ENCODE measurements at places on chromosomes 16 and 17.

DNA sequence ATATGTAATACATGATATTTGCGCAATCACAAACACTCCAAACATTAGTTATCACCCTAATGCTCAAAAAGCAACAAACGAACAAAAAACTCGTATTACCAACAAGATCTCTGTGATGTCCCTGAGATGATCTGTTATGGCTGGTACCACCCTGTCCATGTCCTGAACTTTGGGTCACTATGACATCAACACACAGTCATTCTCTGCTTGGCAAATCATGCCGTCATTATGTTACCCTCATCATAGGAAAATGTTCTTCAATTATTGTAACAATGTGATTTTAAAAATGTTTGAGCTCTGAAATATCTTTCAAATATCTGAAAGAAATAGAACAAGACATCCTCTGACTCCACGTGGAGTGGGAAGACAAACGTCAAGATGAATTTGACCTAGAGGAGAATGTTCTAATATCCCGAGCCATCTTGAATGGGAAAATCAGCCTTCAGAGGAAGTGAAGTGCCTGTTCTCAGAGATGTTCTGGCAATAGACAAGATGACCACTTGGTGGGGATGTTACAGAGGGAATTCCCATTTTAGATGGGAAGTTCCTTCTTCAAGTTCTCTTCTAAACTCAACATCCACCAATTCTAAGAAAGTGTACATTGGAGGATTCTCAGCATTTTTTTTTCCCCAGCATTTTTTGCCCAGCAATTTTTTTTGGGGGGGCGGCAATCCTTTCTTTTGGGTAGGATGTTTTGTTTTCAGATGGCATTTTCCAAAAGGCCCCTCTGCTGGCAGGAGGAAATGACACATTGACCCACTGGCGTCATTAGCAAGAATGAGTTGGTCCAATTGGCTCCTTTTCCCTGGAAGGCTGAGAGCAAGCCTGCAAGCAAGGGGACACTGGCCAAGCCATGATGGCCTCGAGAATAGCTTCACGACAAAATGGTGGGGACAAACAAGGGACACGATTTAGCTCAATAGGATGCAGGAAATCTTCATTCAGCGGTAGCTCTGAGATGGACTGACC, 3.7 kb upstream of the HSD17B2 start:
- peak; percentile 76 for DNase-seq

DNA sequence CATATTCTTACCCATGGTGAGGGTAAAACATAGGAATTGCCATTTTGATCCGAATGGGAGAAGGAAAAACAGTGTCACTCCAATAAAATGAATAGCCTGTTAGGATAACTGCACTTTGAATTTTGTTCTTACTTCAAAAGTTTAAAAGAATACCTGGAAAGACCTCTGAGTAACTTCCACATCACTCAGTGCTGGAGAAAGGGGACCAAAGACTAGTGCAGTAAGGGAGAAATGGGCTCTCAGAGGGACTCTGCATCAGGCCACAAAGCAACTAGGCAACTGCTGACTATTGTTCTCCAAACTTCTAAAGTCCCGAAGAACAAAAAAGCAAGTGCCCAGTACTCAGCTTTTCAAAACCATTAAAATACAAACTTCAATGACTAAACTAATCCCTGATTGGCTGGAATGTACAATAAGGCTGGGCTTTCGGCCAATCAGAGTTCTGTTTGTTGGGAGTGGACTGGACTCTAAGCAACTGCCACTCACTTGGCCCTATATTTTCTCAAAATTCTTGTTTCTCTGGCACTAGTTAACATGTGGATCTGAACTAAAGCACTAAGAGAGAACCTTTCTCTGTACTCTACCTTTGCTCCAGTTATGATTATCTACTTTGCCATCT, 6.2 kb downstream of the DNAJC7 start:
- DNase-seq: peak; percentile 50

GRCh38 chr17:29042679-29043538, at the start of gene PIPOX:
PIPOX (plus strand) TSS chr17:29043141; CDS start chr17:29043226, 85 bp downstream.
- DNase-seq: peak; percentile 69

- no peak for DNase-seq
Observed at GRCh38 chr17:19339341-19339815, 23.1 kb downstream of the B9D1 start.

DNA sequence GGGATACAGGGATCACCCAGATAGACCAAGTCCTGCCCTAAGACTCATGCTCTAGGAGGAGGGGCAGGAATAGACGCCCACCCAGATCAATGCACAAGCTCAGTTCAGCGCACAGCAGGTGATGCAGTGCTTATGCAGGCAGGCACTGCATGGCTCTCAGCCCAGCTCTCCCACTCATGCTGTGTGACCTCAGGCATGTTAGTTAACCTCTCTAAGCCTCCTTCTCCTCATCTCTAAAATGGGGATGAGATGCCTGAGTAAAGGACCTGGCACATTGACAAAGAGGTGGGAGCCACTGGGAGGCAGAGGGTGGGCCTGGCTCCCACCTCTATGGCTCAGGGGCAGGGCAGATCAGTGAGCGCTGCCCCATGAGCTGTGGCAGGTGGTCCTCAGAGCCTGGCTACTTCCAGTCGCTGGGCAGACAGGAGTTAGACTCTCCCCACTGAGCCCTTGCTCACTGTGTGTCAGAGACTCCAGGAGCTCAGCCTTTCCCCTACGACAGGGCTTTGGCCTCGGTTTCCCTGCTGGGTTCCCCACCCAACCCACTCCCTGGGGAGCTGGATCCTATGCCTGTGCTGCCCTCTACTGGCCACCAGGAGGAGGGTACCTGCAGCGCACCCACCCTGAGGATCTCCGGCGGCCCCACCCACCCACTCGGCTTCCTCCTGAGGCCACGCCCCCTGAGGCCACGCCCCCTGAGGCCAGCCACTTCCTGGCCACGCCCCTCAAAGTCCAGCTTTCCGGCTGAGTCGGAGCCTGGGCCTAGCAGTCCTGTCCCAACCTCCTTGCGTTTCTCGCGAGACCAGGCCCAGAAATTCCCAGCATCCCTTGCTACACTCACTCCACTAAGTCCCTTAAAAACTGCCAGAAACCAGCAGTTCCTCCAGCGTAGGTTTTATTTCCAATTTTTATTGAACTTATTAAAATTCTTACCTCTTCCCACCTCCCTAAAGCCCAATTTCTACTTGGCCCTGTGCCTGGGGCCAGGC, 196.1 kb downstream of the GSG1L start:
- peak; percentile 31 for DNase-seq

DNA sequence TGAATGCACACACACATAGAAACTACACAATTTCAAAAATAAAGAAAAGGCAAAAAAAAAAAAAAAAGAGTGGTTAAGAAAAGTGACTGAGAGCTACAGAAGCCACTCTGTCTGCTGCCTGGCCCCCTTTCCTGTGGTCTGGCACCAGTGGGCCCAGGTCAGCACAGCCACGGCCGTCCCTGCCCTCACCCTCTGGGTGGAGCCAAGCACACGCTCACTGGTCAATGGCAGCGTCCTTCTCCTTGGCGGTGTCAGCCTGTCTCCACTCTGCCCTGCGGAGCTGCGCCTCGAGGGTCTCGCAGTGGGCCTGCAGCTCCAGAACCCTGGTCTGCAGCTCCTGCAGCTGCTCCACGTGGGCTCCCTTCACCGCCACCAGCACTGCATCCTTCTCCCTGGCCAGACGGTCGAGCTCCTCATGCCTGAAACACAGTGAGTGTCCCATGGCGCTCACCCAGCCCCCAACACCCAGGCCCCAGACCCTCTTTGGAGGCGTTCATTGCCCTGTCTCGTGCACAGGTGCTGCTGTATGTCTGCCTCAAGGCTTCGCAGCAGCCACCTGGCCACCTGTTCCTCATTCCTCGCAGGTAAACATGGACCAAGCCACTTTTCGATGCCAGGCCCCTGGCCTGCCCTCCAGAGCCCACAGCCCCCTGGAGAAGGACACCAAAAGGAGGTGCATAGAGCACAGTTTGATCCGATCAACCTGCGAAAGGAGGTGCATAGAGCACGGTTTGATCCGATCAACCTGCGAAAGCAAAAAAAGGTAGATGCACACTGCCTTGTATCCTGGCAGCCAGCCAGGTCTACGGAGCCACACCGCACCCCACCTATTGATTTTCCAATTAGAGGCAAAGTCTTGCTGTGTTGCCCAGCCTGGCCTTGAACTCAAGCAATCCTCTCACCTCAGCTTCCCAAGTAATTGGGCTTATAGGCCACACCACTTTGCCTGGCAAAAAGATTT, 24.4 kb downstream of the CCDC57 start:
- DNase-seq: no peak

DNA sequence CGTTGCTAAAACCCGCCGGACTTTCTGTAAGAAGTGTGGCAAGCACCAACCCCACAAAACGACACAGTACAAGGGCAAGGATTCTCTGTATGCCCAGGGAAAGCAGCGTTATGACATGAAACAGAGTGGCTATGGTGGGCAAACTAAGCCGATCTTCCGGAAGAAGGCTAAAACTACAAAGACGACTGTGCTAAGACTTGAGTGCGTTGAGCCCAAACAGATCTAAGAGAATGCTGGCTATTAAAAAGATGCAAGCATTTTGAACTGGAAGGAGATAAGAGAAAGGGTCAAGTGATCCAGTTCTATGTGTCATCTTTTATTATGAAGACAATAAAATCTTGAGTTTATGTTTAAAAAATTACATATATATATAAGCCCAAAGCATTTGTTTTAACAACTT, 20.3 kb downstream of the HELZ start:
- no peak for DNase-seq

DNA sequence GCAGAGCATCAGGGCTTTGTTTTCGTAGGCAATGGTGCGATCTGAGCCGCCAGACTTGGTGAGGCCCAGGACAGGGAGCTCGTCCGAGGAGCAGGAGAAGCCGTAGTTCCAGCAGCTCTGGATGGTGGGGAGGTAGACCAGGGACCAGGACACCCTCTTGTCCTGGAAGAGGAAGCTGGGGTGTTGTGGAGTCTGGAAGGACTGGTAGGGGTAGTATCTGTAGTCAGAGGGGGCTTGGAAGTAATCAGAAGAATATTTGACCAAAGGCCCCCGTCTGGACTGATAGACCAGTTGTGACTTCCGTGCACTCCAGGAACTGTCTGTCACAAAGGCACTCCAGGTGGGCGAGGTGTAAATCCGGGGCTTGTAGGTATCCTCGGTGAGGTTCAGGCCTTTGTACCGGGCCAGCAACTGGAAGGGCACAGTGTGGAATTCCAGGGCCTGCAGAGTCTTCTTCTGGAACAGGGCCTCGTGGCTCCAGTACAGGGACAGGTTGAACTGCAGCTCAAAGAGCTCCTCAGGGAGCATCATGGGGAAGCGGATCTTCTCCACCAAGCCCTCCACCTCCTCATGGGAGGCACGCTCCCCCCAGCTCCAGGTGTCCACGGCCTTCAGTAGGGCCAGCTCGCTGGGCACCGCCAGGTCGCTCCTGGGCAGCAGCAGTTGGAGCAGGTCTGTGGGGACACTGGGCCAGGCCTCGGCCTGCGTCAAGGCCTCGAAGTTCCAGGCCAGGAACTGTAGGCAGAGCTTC, 7.8 kb downstream of the LGALS3BP start:
- no peak for DNase-seq

DNA sequence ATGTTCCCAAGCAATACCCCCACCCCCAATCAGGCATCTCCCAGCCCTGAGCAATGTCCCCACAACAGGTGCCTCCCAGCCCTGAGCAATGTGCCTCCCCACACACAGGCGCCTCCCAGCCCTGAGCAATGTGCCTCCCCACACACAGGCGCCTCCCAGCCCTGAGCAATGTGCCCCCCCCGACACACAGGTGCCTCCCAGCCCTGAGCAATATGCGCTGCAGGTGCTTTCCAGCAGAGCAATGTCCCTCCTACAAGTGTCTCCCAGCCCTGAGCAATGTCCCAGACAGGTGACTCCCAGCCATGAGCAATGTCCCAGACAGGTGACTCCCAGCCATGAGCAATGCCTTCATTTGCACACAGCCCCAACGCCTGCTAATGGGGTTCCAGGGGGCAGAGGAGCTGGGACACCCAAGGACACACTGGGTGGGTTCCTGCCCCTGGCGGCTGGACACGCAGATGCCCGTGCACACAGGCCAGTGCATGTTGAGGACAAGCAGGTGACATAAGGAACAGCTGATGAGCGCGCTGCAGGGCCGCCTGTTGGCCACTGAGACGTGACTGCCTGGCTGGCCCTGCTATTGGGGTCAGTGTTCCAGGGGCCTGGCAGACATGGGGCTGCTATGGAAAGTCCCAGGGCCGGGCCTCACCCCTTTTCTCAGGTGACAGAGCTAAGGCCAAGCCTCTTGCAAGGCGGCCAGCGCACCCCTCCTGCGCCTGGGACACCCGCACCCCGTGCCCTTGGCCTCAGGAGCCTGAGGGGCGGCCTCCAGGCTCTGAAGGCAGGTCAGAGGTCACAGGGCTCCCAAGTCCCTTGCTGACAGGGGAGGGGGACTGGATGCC, 26.9 kb upstream of the PABPN1L start:
- no peak for DNase-seq

DNA sequence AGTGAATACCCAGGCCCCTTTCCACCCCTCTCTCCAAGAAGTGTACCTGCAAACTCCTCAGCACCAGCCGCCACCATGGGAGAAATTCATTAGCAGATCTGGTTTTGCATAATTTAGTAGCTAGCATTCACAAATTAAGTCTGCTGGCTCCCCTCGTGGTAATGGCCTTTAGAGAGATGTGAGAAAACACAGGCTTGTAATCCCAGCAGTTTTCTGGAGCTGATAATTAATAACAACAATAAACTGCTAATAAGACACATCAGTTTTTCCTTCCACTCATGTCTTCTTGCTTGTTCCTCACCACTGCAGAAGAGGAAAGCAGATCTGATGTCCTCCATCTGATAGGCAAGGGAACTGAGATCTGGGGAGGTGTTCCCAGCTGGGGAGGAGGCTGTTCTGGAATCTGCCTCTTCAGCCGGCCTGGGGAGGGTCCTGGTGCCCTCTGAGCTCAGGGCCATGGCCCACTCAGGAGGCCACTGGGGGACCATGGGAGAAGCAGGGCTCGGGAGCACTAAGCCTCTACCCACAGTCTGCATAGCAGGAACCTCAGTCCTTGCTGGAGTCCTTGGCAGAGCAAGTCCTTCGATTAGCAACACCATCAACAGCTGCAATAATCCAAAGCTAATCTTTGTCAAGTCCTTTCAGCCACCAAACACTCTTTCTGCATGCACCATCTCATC, 74.2 kb upstream of the DNAJA2 start:
- DNase-seq: no peak

DNA sequence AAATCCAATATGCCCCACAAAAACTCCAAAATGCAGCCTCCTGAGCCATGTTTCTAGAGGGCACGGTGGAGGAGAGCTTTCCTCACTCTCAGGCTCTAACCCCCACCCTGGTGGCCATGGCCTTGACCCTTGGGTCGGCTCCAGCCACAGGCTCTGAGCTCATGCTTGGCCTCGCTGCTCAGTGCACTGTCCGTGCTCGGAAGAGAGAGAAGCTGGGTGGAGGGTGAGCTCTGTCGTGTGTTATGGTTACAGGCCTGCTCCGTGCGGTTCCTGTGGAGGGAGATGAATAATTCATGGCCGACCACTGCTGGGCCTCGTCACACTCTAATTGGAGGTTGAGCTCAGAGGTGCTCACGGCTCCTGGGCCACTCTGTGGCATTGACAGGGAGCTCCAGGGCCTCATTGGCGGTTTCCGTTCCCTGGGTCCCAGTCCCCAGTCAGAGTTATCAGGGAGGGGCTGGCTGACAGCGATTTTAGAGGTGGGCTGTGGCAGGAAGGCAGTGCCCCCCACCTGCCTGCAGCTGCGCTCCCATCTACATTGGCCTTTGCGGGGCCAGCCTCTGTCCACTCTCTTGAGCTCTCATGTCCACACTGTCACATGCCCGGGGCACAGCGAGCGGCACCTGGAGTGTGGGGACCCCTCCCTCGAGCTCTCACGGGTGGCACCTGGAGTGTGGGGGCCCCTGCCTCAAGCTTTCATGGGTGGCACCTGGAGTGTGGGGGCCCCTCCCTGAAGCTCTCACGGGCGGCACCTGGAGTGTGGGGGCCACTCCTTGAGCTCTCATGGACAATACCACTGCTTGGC, 24.9 kb downstream of the ACSF3 start:
- DNase-seq: no peak

All from LHCN-M2 (cell line).